Activated CD4-positive, alpha-beta T cell treated with anti-CD3 and anti-CD28 coated beads, Interleukin-2, amount 10 ng/mL, durations not matched to agents 24 days and 14 days (primary cell): ENCODE measurements at places on chromosomes 7 and 10. TPM values are rescaled to one million over a fixed set of nuclear protein-coding genes. Genes with fewer than 3 reads are reported as not detected.

DNA sequence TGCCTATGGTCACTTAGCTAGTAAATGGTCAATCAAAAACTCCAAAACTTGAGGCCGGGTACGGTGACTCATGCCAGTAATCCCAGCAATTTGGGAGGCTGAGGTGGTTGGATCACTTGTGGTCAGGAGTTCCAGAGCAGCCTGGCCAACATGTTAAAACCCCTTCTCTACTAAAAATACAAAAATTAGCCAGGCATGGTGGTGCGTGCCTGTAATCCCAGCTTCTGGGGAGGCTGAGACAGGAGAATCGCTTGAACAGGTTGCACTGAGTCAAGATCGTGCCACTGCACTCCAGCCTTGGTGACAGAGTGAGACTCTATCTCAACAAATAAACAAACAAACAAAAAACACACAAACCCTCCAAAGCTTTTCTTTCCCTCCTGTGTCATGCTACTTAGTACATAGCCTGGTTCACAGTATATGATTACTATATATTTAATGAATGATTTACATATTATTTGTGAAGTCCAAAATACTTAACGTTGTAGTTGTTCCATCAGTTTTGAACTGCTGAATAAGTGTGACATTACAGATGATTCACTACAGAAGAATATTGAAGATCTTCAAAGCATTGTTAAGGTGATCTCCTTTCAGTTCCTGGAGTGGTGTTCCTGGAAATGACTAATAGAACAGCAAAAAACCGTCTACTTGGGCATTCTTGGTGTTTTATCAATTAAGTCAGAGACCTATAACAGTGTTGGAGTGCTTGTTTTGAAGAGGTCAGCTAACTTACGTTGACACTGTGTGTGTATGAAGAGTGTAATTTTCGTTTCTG lies 72.9 kb downstream of the ADK start:
- peaks cover 9% of the 10 kb centered on the region for H3K36me3 ChIP-seq
- H3K4me3 ChIP-seq = peak overlapping the region; percentile 61
- DNase-seq = no peak
- H3K4me1 ChIP-seq = peaks cover 21% of the 10 kb centered on the region

DNA sequence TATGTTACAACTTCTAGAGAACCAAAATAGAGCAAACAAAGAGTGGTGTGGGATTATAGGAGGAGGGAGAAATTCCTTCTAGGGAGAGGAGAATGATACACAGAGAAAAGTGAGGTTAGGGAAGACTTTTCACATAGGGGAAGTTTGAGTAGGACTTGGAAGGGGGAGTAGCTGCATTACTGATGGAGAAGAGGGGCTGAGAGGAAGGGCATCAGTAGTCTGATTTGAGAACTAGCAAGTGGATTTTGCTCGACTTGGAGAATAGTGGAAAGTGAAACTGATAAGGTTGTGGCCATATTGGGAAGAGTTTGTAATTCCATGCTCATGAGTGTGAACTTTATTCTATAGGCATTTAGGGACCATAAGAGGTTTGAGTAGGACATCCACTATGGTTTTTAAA lies 6.1 kb downstream of the NRF1 start:
- peaks cover 9% of the 10 kb centered on the region for H3K36me3 ChIP-seq
- H3K27me3 ChIP-seq = no peaks in the 10 kb centered on the region
- H3K27ac ChIP-seq = no peak overlapping the region
- H3K4me1 ChIP-seq = peaks cover 45% of the 10 kb centered on the region
- H3K4me3 ChIP-seq = no peak overlapping the region

Gene NEURL1
- 2.8 and 3.1 TPM in 2 replicates for total RNA-seq

Gene TAS2R3
- 1.2 and 2.2 TPM in 2 replicates for total RNA-seq

Gene TRAPPC14
- total RNA-seq = 31.7 and 39.2 TPM in 2 replicates
